Fibroblast of upper back skin (primary cell): ENCODE measurements at places on chromosomes 5 and 9.

- no peak for DNase-seq
These were observed 187.4 kb downstream of the ACTL7B start for GRCh38 chr9:108668191-108668937.

- DNase-seq: peak; percentile 28
These were observed 116.7 kb downstream of the GOLPH3 start for GRCh38 chr5:32057187-32058096.

- DNase-seq: no peak
These were observed 40.0 kb downstream of the KCTD16 start for GRCh38 chr5:144210655-144211054.

- DNase-seq: peak; percentile 80
These were observed 722 bp downstream of the SLC22A4 start for GRCh38 chr5:132294728-132295504.

DNA sequence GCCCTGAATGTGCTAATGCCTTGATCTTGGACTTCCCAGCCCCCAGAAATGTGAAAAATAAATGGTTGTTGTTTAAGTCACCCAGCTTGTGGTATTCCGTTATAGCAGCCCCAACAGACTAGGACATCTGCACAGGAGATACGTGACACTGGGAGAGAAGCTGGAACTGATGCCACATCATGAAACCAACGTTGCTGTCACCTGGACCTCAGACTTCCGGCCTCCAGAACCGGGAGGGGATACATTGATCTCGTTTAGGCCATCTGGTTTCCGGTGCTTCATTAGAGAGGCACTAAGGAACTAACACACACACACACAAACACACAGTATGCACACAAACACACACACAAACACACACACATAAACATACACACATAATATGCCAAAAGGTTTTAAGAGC is 75.0 kb upstream of the ICE1 start:
- no peak for DNase-seq

GRCh38 chr9:128201441-128202369 is 1.5 kb upstream of the DNM1 start:
- DNase-seq: peak; percentile 59

- DNase-seq: peak; percentile 62
These were observed 122.4 kb upstream of the GAS1 start for GRCh38 chr9:87069690-87070089.

- DNase-seq: peak; percentile 58
These were observed 80.6 kb downstream of the NPR3 start for GRCh38 chr5:32791536-32792243.

- no peak for DNase-seq
These were observed 156.2 kb downstream of the RGS3 start for GRCh38 chr9:113619491-113620376.

GRCh38 chr5:174723315-174723978 is 935 bp upstream of the MSX2 start:
- no peak for DNase-seq

DNA sequence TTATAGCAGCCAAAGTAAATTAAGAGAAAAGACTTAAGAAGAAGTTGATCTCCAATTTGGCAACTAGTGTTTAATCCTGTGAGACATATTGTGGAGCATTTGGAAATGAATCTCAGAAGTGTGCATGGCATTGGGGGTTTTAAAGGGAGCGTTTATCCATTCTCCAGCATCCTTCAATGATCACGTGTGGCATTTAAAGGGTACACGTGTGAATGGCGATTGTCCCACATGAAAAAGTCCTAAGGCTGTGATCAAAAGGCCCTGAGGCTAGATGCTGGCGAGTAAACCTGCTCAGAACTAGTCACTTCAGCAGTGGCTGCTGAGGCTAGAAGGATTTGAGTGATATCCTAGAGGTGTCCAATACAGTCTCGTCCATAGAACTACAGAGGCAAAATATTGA is 315.6 kb upstream of the CDH9 start:
- no peak for DNase-seq

GRCh38 chr5:158064334-158065123 is 205.6 kb upstream of the CLINT1 start:
- peak; percentile 72 for DNase-seq
